ENCODE measurements at places on chromosomes 1 and 21.

- no peak for DNase-seq
Measured at GRCh38 chr1:230609208-230609607, 33.1 kb upstream of the COG2 start.

GRCh38 chr1:6002714-6003501 lies 10.7 kb upstream of the NPHP4 start:
- no peak for DNase-seq

DNA sequence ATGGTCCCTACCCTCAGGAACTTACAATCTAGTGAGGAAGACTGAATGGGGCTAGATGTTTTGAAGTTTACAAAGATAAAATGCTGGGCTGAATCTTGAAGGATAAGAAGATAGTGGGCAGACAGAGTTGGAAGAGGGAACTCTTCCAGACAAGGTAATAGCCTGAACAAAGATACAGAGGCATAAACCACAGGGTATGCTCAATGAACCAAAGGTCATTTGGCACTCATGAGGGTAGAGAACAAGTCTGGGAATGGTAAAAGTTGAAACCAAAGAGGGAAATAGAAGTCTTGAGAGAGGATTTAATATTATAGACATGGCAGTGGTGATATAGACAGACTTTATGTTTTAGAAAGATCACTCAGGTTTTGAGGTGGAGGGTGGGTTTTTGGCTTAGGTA lies 48.1 kb upstream of the ZSWIM5 start:
- no peak for DNase-seq

DNA sequence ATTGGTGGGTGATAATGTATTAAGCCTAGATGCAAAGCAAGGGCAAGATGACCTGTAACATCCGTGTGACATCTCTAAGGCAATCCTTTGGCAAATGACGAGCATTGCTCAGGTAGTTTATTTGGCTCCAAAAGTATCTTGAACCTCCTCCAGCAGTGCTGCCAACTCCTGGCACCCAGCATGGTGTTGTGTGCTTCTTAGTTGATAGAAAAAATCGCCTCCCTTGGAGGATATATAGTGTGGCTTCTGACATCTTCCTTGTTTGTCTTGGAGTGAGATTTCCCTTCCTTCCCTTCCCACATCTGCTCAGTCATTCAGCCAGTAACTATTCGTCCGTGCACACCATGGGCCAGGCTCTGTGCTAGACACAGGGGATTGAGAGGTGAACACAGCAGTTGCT lies 121.8 kb downstream of the TOMM20 start:
- DNase-seq = no peak

DNA sequence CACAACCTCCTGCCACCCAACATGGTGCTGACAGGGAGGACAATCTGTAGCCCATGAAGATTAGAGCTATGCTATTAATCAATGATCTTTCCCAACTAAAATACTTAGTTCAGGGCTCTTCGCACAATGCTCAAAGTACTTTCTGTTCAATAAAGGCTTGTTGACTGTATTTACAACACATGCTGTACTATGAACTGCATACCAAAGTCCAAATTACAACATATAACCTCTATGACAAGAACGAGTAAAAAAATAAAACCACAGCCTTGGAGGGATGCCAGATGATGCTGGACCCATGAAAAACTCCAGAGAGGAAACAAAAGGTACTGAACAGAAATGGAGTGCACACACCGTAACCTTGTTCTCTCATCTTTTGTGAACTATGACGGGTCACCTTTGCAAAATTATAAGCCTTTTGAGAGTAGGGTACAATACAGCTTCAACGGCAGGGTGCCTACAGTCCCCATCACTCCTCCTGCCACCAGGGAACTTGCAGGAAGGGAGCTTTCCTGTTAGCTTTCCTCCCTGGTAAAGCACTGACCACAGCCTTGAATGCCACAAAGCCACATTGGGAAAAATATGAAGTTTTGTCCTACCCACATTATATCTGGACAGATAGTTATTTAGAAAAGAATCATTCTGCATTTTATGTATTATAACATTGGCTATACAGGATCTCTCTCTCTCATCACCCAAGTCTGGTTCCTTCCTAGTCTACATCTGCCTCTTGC lies 175.6 kb downstream of the NRIP1 start:
- DNase-seq = no peak

- DNase-seq = no peak
Measured at GRCh38 chr1:109615879-109616278, 3.5 kb downstream of the GNAT2 start.

- DNase-seq = no peak
Measured at GRCh38 chr21:44377922-44378645, 24.7 kb downstream of the TRPM2 start.

GRCh38 chr21:41638201-41638790 lies 128.6 kb downstream of the RIPK4 start:
- no peak for DNase-seq

All from effector memory CD4-positive, alpha-beta T cell (primary cell).